ENCODE measurements at places on chromosomes 2 and 18.

GRCh38 chr18:42929857-42930256, 185.6 kb downstream of the RIT2 start:
- DNase-seq = no peak

GRCh38 chr2:173884025-173884802, 81.0 kb downstream of the SP3 start:
- DNase-seq = peak; percentile 10

- no peak for DNase-seq
Measured at GRCh38 chr2:54387059-54387991, 68.8 kb upstream of the SPTBN1 start.

GRCh38 chr18:23141104-23141999, 6.1 kb downstream of the CABLES1 start:
- no peak for DNase-seq

DNA sequence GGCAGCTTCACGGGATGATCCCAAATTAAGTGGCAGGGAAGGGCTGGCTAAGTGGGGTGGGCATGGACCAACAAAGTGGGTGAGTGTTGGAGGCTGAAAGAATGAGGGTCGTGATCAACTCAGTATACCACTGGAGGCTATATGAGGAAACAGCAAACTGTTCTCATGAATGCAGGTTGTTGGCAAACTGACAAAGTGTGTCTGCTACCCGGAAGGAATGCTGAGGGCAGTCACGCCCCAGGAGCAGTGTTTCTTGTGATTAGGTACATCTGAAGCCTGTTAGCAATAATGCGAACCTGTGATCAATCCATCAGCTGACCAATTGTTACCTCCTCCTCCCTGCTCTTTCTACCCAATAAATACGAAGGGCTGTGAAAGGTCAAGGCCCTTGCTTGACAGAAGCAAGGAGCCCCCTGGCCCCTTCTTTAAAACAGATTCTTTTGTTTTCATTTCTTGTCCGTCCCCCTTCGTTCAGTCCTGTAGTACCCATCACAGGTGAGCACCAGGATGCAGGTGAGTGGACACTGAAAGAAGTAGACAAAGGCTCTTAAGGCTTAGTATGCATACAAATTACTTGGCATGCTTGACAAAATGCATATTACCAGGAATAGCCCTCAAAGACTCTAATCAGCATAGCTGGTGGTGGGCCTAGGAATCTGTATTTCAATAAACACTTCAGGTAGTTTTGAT, 67.9 kb downstream of the LOXHD1 start:
- no peak for DNase-seq

- no peak for DNase-seq
Measured at GRCh38 chr18:33700513-33700976, 122.5 kb downstream of the ASXL3 start.
